ENCODE measurements at places on chromosomes 1 and 21.

GRCh38 chr1:165629848-165630628 lies 996 bp upstream of the MGST3 start:
- DNase-seq = peak; percentile 28

DNA sequence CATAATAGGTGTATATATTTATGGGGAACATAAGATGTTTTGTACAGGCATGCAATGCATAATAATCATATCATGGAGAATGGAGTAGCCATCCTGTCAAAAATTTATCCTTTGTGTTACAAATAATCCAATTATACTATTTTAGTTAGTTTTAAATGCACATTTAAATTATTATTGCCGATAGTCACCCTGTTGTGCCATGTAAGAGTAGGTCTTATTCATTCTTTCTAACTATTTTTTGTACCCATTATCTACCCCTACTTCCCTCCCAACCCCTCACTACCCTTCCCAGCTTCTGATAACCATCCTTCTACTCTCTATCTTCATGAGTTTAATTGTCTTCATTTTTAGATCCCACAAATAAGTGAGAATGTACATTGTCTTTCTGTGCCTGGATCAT lies 8.3 kb upstream of the VN1R5 start:
- DNase-seq = no peak

- DNase-seq = no peak
Measured at GRCh38 chr1:179003512-179004066, 22.1 kb upstream of the FAM20B start.

DNA sequence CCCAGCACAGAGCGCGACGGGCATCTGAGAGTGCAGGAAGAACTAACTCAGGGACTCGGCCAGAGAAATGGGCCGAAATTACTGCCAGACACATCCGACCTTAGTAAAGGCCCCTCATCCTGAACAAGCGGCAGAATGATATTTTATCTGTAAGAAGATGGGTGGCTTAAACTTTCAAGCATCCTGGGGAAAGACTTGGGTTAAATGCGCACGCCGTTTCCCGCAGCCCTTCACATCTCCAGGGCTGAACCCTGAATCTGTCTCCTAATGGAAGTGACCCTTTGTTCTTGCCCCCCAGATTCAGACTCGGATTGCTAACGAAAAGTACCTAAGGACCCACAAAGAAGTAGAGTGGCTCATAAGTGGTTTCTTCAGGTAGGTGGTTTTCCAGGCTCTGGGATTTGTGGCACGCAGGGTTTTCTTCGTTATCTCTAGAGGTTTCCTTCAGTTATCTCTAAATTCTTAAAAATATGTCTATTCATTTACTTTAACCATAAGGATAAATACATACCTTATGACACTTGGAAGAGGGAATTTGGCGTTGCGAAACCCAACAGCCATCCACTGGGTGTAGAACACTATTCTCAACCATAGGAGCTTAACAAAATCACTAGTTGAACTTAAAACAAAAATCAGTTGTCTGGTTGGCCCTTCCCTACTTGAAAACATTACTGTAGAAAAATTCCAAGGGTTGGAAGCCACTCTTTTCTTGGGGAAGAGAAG lies 627 bp downstream of the RIIAD1 start:
- DNase-seq = no peak

- DNase-seq = no peak
Measured at GRCh38 chr1:54077359-54077758, 24.0 kb downstream of the TCEANC2 start.

GRCh38 chr1:47534436-47534835 lies 96.6 kb downstream of the FOXD2 start:
- no peak for DNase-seq

DNA sequence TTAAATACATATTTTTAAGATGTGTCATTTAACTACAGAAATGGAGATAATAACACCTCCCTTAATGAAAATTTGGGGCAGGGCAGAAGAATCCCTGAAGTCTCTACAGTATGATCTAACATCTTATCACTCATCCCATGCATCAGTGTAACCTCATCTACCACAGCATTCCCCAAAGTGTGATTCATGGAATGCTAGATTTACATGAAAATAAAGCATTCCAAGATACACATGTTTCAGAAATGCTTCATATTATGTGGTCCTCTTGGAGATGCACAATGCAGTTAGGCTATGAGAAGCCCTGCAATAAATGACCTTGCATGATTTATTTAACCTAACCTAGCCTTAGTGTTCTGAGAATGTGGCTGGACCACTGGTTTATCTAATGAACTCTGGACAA lies 166.9 kb upstream of the SYT6 start:
- DNase-seq = no peak

- DNase-seq = no peak
Measured at GRCh38 chr1:2073382-2074230, 23.4 kb downstream of the PRKCZ start.

GRCh38 chr1:25088946-25089345 lies 143.4 kb downstream of the SYF2 start:
- DNase-seq = no peak

DNA sequence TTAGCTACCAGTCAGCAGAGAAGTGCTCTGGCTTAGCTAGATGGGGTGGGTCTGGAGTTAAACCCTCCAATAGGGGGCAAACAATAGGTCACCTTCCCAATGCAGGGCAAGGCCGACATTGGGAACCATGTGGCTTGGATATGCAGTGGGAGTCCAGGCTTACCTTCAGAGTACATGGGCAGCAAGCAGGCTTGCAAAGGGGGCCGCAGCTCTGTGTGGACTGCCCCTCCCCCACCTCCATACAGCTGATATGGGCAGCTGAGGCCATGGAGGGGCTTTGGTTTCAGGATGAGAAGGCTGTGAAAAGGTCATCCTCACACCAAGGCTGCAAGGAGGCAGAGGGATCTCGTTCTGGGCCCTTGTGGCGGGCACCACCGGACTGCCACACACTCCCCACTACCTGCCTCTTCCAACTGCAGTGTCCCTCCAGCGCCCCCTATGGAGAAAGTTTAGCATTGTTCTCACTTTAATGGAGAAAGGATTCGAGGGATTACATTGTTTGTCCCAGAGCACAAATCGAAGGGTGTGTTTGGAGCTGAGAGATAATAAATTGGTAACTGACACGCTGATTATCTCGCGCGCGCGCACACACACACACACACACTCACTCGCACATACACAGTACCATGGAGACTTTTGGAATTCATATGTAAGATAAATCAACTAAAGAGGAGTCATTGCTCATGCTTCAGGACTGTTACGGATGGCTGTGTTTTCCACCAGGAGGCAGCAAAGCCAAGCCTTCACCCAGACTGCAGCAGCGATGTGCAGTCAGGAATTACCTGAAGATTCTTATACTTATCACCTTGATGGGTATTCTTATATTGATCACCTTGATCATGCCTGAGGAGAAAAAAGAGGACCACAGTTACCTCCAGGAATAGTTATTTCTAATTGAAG lies 7.0 kb upstream of the SMCP start:
- DNase-seq = no peak

GRCh38 chr1:3467096-3468036 lies 12.9 kb downstream of the ARHGEF16 start:
- DNase-seq = no peak

DNA sequence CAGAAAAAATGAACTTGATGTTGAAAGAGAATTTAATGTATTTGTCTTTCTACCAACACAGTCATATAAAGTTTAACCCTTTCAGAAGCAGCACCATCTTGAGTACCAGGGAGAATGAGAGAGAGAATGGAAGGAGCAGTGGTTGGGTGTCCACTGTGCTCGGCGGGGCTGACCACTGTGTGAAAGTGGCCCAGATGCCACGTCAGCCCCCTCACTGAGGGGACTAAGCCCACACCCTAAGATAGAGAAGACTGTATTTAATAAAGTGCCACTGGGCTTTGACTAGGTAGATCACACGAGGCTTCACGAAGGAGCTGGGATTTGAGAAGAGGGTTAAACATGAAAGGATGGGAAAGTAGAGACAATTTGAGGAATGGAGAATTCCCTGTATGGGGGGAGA lies 31.2 kb downstream of the BATF3 start:
- no peak for DNase-seq

DNA sequence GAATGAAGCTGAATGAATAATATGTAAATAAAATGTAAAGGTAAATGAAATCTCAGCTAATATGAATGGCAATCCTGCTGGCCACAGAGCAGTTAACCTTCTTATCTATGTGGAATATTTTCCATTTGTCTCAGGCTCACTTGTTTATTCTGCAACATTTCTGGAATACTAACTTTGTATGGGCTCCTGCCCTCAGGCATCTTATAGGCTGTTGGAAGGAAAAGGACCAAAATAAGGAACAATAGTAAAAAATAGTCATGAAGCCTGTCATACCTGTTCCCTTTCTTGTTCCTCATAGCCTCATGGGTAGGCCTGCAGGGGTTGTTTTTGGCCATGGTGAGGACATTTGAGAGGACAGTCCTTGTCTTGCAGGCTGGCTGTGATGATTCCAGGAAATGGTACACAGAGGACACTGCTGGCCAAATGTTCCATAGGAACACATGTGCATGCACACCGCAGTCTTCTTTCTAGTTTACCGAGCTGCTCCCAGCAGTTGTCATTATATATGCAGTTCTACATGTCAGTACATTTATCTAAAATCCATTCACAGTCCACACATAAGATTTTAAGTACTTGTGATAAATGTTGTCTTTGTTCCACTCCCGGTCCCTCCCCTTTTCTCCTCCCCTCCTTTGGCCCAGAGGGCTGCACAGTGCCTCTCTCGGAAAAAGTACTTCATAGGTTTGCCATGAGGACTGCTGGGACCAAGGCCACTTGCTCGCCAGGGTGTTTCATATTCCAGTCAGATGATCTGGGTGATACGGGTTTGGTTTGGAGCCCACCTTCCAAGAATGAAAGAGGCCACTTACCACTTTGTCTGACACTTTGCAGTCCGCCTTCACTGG lies 15.2 kb upstream of the KCNQ4 start:
- DNase-seq = no peak

DNA sequence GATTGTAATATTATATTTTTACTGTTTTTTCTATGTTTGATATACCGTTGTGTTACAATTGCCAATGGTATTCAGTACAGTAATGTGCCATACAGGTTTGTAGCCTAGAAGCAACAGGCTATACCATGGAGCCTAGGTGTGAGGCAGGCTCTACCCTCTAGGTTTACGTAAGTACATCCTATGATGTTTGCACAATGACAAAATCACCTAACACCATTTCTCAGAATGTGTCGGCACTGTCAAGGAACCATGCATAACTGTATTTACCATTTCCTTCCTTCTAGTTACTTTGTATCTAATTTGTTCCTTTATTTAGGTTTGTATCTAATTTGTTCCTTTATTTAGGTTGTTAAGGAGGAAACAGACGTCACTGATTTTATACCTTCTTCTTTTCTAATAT lies 9.9 kb downstream of the NPHP4 start:
- DNase-seq = no peak

DNA sequence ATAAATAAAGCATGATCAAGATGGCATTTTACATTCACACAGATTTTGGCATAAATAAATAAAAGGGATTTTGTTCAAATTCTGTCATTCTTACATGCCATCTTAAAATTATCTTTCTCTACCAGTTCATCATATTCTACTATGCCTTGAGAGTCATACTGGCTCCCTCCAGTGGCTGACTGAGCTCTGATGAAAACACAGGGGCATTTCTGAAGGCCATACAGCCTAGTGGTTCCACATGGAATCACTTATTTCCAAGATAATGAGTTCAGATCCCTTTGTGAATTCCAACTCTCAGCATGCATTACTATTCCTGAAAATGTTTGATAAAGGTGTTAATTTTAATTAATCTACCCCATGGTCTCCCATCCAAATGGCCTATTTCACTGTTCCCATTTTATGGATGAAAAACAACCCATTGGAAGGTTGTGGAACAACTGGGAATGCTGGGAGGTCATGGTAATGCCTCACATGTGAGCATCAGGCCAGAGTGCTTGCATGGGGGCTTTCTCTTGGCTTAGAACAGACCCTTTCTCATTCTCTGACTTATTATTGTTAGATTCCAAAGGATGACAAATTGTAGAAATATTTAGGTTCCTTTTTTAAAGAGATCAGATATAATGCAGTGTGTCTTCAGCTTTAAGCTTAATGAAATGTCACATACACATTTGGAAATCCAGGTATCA lies 622.4 kb upstream of the PKN2 start:
- peak; percentile 59 for DNase-seq

DNA sequence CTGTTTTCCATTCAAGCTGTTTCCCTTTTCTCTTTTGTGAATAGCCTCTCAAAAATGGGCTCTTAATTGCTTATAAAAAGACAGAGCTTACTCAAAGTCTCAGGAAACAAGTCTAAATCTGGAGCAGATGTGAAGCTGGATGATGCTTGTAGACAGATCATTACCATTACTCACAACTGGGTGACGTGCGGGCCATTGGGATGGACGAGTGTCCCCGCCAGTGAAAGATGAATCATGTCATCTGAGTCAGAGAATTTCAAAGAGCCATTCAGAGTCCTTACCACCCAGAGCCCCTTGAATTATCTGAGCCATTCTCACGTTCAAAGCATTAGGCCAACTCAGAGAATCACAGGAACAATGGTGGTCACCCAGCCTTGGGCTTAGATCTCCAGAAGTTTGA lies 134.6 kb downstream of the HUNK start:
- no peak for DNase-seq

- peak; percentile 14 for DNase-seq
Measured at GRCh38 chr21:45264912-45265515, 22.7 kb downstream of the POFUT2 start.

- no peak for DNase-seq
Measured at GRCh38 chr21:19368944-19369343, 965.4 kb upstream of the TMPRSS15 start.

DNA sequence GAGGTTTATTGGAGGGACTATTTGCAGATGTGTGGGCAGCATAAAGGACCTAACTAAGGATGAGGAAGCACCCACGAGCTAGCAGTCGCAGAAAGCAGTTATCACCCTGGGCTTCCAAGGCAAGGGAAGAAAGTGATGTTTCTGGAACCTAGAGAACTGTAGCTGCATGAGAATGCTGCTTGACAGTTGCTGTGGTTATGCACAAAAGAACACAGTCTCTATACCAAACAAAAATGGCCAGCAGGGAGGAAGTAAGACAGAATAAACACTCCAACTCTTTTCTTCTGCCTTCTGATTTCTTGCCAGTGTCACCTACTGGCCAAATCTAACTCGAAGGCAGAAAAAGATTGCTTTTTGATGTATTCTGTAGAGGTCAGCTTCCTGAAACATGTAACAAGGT lies 190.2 kb downstream of the RASAL2 start:
- no peak for DNase-seq

DNA sequence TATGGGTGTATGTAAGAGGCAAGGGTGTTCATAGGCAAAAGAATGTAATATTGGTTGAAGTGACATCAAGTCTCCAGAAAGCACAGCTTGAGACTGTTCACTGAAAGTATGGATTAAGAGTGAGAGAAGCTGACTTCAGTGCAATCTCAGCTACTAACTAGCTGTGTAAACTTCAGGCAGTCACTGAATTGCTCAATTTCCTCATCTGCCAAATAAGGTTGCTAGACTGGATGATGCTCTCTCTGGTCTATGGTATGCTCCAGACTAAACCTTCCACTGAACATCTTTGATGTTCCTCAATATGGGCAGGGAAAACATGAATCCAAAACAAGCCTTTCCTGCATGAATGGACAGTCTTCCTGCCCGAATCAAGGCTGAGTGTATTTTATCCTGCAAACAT lies 111.8 kb upstream of the USH2A start:
- DNase-seq = no peak
